ENCODE measurements at places on chromosomes 5 and 9. TPM values are rescaled to one million over a fixed set of nuclear protein-coding genes. Genes with fewer than 3 reads are reported as not detected.
A peak's percentile ranks its signal among the peaks of the same experiment; 100 is the strongest.

The SPINK6 gene
- polyA plus RNA-seq = not detected

The IDNK gene
- 6.3 TPM for polyA plus RNA-seq

The ACTBL2 gene
- polyA plus RNA-seq = not detected

- no peak for DNase-seq
Observed at GRCh38 chr9:114210136-114210535, 54.8 kb downstream of the COL27A1 start.

The TICAM2 gene
- 1.5 TPM for polyA plus RNA-seq

GRCh38 chr5:172561151-172561550 is 79.9 kb upstream of the NEURL1B start:
- no peak for DNase-seq

The PCDHGA7 gene
- polyA plus RNA-seq = 1.8 TPM

- no peak for DNase-seq
Observed at GRCh38 chr5:158066076-158066475, 207.1 kb upstream of the CLINT1 start.

The LRRC70 gene
- 3.8 TPM for polyA plus RNA-seq

DNA sequence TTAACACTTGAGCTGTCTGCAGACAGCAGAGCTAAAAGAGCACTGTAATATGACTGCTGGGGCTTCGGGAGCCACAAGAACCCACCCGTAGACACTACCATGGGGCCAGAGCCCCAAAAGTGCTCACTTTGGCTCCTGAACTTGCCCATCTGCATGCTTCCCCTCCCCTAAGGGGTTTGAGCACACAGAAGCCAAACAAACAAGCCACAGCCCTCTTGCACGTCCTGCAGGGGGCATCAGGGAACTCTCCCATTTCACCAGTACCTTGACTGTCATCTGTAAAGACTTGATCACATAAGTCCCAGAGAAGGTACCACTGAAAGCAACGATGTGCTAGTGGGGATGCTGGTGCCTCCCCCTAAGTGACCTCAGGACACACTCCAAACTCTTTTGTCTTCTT is 681.8 kb downstream of the SEMA5A start:
- DNase-seq = no peak

GRCh38 chr5:168660691-168661090 is 81.5 kb upstream of the PANK3 start:
- no peak for DNase-seq

- DNase-seq = no peak
Observed at GRCh38 chr9:19173598-19174125, 46.4 kb upstream of the PLIN2 start.

The HAVCR2 gene
- 1.8 TPM for polyA plus RNA-seq

The CLIC3 gene
- polyA plus RNA-seq = 6.2 TPM

The PIP5K1B gene
- 37.8 TPM for polyA plus RNA-seq

DNA sequence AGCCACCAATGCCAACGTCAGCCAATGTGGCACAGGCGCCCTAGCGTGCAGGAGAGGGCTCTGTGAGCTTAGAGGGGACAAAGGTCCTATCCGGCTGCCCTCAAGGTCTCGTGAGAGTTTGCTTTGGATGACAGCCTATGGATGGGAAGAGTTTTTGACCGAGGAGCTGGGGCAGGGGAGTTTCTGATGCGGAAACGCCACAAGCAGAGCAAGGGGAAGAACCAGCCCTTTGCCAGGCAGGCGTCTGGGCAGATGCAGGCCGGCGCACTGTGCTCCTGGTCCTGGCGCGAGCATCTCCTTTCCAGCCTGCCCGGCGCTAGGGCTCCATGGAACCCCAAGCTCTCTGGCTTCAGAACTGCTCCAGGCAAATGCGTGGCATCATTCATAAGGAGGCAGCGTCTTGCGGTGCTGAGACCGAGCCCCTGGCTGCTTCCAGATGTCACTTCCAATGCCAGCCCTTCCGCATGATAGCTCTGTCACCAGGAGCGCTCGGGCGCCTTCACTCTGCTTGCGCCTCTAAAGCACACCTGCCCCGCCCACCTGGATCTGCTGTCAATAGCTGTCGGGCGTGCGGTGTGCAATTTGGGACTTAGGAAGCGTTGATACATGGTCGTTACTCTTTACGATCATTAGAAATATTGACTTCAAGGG is 374.9 kb upstream of the IRX1 start:
- no peak for DNase-seq

- DNase-seq = no peak
Observed at GRCh38 chr9:136204145-136204805, 653 bp downstream of the LHX3 start.

GRCh38 chr5:8628521-8628920 is 759.6 kb downstream of the MTRR start:
- DNase-seq = no peak

DNA sequence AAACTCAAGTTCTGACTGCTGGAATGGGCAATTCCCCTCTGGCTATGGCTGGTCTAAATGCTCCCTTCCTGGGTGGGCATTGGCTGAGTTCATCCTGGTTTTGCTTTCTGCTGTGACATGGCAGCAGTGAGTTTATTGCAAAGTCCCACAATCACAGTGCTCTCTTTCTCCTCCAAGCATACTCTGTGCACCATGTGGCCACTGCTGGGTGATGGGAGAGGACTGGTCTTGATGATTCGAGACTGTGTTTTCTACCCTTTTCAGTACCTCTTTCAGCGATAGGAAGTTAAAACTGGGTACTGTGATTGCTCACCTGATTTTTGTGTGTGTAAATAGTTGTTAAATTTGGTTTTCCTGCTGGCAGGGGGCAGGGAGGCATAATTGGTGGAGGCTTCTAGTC is 49.7 kb downstream of the FER start:
- DNase-seq = no peak

The PCDHB8 gene
- polyA plus RNA-seq = 0.84 TPM

The TMEM215 gene
- polyA plus RNA-seq = 0.07 TPM

The IFNK gene
- polyA plus RNA-seq = not detected

The CD14 gene
- 25.1 TPM for polyA plus RNA-seq

DNA sequence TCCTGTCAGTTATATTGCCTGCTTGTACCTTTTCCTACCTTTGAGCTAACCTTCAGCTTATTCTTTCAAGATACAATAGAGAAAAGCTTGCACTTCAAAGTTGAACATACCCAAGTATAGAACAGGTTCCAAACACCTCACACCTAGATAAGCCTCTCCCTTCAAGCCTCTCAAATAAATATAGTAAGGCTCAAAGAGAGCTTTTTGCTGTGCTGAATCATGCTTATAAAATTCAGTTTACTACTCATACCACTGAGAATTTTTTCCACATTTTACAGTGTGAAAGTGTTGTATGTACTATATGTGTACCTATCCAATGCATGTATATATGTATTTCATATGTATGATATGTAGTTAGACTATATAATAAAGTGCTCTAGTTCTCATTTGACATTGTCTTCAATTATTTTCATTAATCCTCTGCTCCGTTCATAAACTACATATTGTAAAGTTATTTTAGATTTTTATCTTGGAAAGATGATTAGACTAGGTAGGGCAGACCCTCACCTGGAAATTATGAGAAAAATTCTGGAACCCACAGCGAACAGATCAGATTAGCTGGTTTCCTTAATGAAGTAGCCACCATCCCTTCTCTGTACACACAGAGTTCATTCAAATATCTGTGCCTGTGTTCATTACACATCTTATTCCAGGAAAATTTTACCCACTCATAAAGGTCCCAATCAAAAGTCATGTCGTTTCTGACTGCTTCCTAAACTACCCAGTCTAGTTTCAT is 149.2 kb upstream of the RGMB start:
- no peak for DNase-seq

- no peak for DNase-seq
Observed at GRCh38 chr5:137078171-137078665, 420.9 kb downstream of the SPOCK1 start.

- DNase-seq = peak; percentile 36
Observed at GRCh38 chr5:55868846-55869245, 17.7 kb downstream of the IL31RA start.

DNA sequence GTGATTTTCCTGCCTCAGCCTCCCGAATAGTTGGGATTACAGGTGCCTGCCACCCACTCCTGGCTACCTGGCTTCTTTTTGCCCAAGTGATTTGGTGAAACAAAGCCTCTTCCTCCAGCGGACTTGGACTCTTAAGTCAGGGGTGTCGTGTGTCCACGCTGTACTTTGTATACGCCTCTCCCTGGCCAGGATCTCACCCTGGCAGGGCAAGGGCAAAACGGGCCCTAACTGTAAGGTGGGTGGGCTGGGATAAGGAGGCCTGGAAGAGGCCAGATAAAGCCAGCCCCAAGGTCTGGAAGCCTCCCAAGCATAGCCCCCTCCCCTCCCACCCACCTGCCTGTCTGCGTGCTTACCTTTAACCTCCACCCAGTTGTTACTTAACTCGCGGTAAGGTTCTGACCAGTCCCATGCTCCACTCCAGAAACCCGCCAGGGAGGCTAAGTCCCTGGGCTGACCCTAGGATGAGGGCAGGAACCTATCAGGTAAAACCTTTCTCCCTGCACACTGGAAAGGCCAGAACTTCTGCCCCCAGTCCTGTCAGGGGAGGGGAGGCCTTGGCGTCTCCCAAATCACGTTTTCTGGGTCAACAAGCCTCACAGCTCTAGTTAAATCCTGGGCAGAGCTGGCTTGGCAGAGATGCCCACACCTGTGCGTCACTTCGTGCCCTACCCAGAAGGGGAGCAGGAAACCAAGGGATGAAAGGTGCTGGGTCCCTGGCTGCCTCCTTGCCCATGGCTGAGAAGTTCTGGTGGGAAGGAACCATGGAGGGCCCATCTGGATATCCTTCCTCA is 8.4 kb downstream of the CDK9 start:
- no peak for DNase-seq

DNA sequence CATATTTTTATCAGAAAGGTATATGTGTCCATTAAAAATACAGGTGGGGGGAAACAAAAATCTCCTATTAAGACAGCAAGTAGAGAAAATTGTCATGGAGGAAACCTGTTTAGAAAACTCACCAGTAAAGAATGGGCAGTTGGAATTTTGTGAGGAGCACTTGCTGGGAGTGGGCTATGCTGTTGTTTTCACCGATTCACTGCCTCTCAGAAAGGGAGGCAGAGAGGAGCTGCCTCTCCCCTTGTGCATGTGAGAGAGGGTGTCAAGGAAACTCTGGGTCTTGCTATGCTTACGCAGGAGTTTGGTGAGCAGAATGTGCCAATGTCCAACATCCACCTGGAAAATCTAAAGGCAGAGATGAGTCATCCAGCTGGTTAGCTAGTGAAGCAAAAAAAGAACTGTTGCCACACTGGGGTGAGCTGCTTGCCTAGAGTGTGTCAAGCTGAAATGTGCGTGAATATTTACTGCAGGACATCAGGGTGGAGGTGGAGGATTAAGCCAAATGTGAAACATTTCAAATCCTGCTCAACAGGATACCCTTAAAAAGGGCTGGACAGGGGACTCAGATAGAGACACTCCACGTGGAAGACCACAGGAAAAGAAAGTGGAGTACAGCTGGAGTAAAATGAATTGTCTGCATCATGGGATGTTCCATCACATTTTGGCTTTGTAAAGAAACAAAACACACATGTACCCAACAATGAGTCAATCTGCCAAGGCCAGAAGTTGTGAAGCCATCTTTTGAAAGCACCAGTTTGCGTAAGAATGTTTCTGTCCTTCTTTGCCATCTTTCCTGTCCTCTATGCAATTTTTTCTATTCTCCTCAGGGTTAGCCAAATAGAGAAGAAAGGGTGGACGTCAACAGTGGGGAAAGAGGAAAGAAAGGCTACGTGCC is 449.7 kb upstream of the MPDZ start:
- no peak for DNase-seq

- DNase-seq = no peak
Observed at GRCh38 chr5:66646570-66646969, 50.4 kb downstream of the MAST4 start.

The SPRY4 gene
- 8.1 TPM for polyA plus RNA-seq

GRCh38 chr5:131392466-131393095 is 128.7 kb downstream of the CDC42SE2 start:
- DNase-seq = no peak

DNA sequence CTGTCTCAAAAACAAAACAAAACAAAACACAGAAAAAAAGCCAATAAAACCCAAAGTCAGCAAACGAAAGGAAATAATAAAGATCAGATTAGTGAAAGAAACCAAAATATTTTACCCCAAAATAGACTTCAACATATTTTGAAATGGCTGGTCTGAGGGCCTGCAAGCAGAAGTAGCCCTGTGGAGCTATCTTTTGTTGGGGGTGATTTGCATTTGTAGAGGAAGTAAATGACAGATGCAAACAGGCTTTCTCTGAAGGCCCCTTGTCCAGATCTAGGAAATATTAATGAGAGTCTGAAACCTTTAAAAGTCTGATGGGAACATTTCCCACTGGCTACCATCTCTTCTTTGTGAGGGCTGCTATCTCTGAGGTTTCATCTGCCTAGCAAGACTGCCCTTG is 74.0 kb downstream of the GCNT4 start:
- DNase-seq = no peak

DNA sequence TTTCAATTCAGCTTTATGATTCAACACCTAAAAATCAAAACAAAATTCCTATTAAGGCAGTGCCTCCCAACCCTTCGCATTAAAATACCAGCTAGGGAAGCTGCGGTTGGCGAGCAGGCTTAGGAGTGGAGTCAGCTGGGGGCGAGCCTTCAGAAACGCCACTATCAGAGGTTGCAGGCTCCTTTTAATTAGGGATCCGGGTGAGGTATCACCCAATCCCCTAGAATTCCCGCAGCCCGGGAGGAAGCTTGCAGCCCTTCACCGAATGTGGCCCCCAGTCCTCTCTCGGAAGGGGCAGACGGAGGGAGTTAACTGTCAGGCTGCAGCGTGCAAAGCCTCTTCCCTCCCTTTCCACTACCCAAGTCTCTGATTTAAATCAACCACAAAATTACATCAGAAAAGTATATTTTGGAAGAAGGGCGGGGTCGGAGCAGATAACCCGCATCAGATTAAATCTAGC is 1.7 kb downstream of the STC2 start:
- no peak for DNase-seq

- no peak for DNase-seq
Observed at GRCh38 chr9:125177888-125178287, 11.7 kb downstream of the PPP6C start.

GRCh38 chr5:159343295-159344094 is 13.2 kb upstream of the IL12B start:
- no peak for DNase-seq

The RXFP3 gene
- polyA plus RNA-seq = not detected

The AP3S1 gene
- polyA plus RNA-seq = 73.0 TPM

The IFNB1 gene
- not detected for polyA plus RNA-seq

- DNase-seq = no peak
Observed at GRCh38 chr5:74943905-74944304, 77.7 kb upstream of the FAM169A start.

The ICE1 gene
- polyA plus RNA-seq = 5.6 TPM

DNA sequence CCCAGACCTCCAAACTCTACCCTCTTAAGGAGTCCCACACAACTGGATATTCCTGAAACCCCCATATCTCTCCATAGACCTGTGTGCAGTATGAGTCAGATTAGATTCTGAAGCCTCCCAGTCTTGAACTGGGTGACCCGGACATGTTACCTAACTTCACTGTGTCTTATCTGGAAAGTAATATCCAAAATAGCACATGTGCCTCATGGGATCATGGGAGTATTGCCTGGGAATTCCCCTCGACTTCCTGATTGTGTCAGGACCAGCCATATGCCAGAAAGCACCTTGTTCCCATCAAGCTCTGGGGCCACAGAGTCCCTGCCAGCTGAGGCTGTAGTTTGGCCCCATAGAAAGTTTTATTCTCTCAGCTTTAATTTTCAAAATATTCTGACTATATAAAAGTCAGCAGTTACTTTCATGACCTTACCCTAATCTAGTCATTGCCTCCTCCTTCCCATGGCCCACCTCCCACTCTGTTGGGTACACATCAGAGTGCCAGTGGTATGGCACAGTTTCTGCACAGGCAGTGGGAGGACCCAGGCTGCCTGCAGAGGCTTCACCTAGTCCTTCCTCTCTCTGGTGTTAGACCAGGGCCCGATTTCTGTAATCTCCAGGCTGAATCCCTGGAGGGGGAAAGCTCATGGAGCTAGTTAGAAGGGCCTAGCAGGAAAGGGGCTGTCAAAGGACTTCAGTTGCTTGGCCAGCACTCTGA is 19.5 kb upstream of the B4GALT1 start:
- peak; percentile 57 for DNase-seq

All from right cardiac atrium (tissue), 5 donors.